ENCODE measurements at places on chromosomes 16 and 17.

DNA sequence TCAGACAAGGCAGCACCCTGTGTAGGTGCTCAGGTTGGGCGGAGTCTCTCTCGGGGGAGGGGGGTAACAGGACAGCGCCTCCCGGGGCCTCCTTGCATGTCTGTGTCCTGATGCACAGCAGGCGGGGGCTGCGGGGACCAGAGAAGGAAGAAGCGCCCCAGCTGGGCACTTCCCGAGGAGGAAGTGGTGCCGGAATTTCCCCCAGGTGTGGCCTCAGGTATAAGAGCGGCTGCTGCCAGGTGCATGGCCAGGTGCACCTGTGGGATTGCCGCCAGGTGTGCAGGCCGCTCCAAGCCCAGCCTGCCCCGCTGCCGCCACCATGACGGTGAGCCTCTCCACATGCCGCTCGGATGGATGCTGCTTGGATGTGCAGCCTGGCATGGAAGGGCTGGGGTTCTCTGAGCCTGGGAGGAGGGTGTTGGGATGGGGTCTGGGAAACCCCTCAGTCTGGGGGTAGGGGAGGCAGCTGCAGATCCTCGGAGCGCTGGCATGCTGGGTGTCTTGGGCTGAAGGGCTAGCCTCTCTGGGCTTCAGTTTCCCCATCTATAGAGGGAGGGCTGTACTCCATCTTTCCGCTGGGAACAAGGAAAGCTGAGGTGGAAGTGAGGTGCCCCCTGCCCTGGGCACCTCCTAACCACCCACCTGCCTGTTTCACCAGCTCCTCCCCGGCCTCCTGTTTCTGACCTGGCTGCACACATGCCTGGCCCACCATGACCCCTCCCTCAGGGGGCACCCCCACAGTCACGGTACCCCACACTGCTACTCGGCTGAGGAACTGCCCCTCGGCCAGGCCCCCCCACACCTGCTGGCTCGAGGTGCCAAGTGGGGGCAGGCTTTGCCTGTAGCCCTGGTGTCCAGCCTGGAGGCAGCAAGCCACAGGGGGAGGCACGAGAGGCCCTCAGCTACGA, at the start of gene IL17C:
Gene IL17C, plus strand, starts transcription at position 250 of the 908 bp plus-strand sequence. Its CDS starts 70 bp downstream, at position 320.
- no peak for DNase-seq

GRCh38 chr16:610513-611381, 20.0 kb upstream of the WFIKKN1 start:
- DNase-seq = peak; percentile 37

DNA sequence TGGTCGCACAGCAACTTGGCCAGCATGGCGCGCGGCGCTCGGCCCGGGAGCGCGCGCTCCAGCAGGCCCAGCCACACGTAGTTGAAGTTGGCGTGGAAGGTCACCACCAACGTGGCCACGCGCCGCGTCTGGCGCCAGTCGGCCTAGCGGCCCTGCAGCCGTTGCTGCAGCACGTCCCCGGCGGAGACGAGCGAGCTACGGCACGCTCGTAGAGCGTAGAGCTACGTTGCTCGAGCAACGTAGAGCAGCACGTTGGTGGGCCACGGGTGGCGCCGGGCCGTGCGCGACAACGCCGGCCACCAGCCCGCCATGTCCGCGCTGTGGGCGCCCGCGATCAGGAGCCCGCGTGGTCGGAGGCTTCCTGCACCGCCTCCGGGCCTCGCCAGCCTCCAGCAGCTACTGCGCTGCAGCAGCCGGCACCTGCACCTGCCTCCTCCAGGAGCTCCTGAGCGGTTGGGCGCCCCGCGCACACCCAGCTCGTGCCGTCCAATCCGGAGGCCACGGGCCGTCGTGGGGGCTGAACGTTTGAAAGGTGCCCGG, 13.4 kb upstream of the SULT1A1 start:
- DNase-seq = peak; percentile 59

DNA sequence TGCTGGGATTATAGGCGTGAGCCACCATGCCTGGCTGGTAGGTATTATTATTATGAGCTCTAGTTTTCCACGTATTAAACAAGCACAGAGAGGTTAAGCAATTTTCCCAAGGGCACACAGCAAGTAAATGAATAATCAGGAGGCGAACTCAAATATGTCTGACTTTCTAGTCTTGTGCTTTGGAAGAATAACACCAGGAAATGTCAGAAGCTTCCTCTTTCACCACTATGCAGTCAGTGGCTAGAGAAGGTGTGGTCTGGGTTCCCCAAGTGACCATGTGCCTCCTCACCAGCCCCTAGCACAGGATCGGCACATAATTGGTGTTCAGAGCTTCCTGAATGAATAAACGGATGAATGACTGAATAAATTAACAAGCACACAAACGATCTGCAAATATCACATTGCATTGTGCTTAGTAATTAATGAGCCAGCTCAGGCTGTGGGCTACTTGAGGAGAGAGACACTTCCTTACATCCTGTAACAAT, 21.6 kb upstream of the SCNN1B start:
- DNase-seq = no peak

GRCh38 chr17:17728550-17729251, 47.4 kb downstream of the RAI1 start:
- DNase-seq = no peak

DNA sequence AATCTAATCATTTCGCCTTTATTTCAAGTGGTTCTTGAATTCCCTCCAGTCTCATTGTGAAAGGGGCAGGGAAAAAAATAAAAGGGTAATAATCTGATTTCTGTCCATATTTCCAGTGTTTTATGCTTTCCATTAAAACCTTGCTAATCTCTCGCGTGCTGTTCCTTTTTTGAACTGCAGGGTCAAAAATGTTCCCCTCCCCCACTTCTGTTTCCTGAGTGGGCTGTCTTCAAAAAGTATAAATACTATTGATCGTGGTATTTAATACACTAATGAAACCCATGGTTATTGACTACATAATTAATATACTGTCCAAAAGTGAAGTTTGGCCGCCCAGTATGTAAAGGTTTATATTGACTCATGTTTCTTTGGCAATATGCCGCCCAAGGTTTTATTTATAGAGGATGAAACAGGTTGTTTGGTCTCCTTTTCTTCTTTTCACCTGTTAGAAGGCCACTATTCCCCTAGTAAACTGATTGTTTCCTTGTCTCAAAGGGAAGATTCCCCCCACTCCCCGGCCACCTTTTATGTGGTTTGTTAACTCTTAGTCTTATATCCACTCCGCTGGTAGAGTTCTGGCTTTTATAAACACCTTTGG, 69.7 kb downstream of the RPA1 start:
- DNase-seq = no peak

DNA sequence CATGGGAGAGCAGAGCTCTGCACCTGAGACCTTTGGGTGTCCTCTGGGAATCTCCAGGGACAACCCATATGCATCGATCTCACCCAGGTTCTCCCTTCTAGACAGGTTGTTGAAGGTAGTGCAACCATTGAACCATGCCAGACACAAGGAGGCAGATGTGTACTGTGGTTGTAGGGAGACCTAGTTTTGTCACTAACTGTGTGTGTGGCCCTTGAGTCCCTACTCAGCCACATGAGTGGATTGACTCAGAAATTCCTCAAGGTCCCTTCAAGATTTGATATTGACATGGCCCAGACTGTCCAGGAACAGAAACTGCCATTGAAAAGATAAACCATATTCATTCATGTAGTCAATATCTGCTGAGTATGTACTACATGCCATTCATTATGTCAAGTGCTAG, 396.4 kb upstream of the CCL2 start:
- DNase-seq = no peak

DNA sequence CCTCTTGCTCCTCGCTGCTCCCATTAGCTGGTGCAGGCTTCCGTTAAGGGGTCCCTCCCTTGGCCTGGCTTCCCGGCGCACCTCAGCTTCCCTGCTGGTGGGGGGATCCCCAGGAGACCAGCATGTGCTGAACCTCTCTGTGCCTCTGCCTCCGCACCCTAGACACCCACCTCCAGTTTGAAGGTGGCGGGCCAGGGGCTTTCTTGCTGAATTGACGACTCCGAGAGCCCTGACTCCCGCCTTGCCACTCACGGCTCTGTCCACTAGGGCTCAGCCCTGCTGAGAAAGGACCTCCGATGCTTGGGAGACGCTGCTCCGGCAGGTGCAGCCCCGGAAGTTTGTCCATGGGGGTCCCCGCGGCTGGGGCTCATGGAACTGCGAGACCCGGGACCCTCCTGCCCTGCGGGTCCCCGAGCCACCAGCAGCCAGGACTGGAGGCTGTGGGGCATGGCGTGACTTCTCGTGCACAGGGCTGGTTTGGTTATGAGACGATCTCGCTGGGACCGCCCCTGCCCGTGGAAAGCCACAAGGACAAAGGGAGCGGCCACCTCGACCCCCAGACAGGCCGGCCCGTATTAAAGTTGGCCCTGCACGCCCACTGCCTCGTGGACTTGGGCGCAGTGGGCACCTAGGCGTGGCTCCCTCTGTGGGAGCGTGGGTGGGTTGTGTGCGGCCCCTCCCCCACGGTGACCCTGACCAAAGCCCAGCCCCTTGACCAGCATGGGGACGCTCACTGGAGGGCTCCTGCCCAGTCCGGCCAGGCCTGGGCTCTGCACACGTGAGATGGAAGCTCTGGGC, 8.1 kb downstream of the CHMP6 start:
- DNase-seq = no peak

DNA sequence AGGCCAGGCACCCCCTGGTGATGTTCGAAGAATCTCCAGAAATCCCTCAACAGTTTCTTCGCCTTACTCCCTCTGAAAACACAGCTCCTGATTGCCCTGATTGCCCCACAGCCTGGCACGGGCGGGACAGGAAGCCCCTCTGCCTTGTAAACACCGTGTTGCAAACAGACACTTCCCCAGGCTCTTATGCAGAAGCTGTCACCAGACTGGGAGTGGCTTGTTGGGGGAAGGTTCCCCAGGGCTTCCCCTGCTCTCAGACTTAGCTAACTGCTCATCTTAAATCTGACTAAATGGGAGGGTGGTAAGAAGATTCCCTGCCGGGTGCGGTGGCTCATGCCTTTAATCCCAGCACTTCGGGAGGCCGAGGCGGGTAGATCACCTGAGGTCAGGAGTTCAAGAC, 11.2 kb downstream of the PIK3R5 start:
- no peak for DNase-seq

GRCh38 chr16:10039220-10040096, 142.8 kb downstream of the GRIN2A start:
- no peak for DNase-seq

- no peak for DNase-seq
Observed at GRCh38 chr17:73746314-73747073, 102.2 kb upstream of the SDK2 start.

DNA sequence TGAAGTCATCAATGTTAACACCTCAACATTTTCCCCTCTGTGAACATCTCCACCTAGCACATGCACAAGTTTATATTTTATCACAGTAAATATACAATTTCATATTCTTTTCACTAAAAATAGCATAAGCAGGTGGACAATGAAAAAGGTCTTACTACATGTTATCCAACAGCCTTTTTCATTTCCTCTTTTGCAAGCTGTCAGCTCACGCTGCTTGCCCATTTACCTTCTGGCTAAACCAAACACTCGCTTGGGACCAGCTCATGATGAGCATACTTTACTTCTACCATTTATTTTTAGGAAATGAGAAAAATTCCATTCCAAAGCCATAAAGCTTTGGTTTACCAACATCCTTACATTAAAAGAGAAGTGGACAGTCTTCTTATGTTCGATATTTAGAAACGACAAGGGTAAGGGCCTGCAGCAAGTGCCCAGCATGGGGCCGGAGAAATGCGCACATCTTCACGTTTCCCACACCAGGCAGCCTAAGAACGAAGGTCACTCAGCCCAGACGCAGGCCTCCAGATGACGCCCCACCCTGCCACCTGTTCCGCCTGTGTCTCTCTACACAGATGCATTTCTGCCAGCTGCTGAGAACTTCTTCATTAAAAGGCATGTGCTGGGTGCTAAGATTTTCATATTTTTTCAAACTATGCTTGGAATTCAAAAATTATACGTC, 13.9 kb downstream of the SNN start:
- no peak for DNase-seq

DNA sequence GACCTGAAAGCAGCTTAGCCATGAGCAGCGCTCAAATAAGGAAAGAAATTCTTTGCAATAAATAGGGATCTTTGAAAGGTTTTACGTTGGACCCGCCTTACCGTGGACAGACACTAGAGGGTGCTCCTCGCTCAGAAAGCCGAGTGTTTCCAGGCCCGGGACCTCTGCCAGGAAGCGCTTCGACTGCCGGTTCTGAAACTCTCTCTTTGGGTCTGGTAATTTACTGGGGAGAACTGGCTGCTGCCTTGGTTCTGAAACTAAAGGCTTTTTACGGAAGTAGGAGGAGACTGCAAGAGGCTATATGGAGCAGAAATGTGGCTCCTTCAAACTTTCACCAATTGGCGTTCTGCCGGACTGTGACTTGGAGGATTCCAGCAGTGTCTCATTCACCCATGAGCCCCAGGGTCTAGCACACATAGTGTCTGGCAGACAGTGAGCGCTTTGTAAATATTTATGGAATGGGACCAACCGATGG, 45.6 kb upstream of the HOXB9 start:
- no peak for DNase-seq

DNA sequence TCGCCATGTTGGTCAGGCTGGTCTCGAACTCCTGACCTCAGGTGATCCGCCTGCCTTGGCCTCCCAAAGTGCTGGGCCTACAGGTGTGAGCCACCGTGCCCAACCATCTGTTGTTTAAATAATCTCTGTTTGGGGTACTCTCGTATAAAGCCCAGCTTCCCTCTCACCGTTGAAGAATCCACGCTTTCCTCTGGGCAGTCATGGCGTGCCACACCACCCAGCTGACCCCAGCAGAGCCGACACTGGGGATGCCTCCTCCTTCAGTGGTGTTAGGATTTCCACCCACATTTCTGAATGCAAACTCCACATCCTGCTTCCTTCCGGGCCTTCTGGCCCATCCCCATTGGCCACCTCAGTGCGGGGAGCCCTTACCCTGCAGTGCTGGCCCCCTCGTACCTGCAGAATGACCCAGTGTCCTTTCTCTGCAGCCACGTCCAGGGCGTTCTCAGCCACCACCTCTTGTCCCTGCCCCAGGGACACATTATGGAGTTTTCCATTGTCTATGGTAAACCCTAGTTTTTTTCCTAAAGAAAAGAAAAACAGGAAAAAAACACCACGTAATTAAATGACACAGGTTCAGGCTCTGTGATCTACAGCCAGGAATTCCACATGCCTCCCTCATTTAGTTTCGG, 60.4 kb downstream of the PGS1 start:
- no peak for DNase-seq

DNA sequence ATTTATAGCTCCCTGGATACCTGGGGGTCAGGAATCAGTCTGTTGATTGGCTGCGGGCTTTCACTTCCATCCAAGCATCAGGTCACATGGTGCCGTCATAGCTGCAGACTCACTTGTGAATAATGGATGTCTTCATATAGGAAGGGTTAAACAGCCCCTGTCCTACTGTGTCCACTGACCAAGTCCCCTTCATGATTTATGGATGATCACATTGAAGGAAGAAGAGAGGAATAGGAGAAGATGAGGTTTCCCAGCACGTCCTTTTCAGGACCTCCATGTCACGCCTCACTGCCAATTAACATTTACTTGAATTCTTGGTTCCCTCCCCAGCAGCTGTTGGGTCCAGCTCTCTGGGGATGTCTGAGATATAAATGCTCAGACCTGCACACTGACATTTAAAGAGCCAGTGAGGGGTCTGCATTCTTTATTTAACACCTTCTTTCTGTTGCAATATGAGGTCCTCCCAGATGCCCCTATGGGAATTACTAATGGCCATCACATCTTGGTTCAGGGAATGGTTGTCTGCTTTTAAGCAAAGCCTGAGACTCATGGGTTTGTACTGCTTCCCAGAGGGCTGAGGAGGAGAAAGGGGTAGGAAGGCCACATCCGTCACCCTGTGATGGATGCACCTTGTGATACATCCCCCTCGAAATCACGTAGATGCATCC, 230.6 kb upstream of the HSBP1 start:
- DNase-seq = no peak

- DNase-seq = no peak
Observed at GRCh38 chr17:49990921-49991320, 4.1 kb downstream of the DLX3 start.
